ENCODE measurements at places on chromosomes 12 and 14. TPM values are rescaled to one million over a fixed set of nuclear protein-coding genes. Genes with fewer than 3 reads are reported as not detected.

DNA sequence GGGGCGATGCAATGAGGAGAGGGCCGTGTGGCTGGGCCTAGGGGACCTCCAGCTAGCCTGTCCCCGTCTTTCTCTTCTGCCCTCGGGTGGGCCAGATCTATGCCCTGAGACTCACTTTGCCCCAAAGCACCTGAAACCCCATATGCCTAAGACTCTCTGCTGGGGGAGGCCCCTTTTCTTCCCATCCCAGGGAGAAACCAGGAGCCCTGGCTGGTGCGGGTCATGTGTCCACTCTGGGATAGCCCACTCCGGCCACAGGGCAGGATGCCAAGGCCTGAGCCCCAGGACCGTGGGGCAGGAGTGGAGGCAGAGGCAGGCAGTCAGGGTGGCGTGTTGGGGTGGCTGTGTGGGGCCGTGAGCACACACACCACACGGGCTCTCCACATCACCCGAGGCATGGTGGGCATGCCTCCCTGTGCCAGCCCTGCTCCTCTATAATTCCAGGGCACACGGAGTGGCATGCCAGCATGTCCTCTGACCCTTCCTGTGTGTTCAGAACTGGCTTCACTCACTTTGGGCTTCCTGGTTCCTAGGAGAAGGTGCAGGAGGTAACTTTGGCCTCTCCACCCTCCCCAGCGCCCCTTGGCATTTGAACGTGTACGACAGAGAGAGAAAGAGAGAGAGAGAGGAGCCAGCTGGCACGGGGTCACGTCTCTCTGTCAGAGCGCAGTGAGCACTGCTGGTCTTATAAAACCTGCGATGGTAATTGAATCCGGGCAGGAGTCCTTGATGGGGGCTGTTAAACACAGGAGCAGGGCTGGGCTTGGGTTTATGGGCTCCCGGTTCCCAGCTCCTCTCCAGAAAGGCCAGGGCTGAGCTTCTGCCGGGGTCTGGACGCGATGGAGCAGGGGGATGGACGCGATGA is 144.2 kb downstream of the KIF26A start:
- H3K36me3 ChIP-seq = no peaks in the 10 kb centered on the region
- DNase-seq = peak; percentile 66
- no peaks in the 10 kb centered on the region for H3K27me3 ChIP-seq
- H3K4me1 ChIP-seq = no peaks in the 10 kb centered on the region
- H3K27ac ChIP-seq = no peak overlapping the region

DNA sequence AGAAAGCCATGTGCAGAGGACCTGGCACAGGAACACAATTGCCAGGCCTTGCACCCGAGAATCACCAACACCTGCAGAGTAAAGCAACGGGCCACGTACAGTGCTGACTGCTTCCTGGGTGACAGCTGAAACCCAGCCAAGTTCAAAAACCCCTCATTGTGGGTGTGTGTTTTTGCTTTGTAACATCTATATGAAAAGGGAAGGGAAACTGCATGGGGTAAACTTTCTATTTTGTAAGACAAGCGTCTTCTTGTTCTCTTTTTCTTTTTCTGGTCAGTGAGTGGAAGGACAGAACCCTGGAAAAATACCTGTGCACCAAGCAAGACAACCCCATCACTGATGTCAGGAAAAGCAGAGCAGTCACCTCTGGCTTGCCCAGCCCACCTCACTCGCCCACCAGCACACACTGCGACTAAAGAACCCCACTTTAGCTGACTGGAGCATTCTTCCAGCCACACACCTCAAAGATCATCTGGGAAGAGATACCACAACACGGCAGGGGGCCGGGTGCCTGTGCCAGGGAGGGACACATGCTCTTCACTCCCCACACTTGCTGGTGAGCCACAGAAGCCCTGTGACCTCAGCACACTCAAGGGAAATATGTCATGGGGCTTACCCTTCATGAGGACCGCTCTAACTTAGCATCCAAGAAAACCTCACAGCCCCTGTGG is 172.3 kb downstream of the NDUFA12 start:
- DNase-seq = no peak
- H3K4me1 ChIP-seq = no peaks in the 10 kb centered on the region
- H3K27me3 ChIP-seq = no peaks in the 10 kb centered on the region
- H3K27ac ChIP-seq = no peak overlapping the region

DNA sequence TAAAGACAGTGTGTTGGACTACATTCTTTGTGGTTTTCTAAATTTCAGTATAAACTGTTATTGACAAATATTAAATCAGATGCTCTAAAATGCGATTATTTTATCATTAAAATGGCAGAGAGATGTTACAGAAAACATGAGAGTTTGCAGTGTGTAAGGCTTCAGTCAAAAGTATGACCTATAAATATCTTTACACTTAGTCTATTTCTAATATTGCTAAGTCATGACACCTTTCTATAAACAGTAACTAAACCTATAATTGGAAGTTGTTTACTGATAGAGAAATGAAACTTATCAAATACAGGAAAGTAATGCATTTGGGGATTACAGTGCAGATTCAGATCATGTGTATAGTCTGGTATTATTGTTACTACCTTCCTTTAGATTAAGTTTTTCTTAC is 68.9 kb upstream of the YARS2 start:
- no peak overlapping the region for H3K4me3 ChIP-seq
- H3K27me3 ChIP-seq = no peaks in the 10 kb centered on the region
- no peak for DNase-seq
- no peaks in the 10 kb centered on the region for H3K36me3 ChIP-seq
- no peak overlapping the region for H3K27ac ChIP-seq

DNA sequence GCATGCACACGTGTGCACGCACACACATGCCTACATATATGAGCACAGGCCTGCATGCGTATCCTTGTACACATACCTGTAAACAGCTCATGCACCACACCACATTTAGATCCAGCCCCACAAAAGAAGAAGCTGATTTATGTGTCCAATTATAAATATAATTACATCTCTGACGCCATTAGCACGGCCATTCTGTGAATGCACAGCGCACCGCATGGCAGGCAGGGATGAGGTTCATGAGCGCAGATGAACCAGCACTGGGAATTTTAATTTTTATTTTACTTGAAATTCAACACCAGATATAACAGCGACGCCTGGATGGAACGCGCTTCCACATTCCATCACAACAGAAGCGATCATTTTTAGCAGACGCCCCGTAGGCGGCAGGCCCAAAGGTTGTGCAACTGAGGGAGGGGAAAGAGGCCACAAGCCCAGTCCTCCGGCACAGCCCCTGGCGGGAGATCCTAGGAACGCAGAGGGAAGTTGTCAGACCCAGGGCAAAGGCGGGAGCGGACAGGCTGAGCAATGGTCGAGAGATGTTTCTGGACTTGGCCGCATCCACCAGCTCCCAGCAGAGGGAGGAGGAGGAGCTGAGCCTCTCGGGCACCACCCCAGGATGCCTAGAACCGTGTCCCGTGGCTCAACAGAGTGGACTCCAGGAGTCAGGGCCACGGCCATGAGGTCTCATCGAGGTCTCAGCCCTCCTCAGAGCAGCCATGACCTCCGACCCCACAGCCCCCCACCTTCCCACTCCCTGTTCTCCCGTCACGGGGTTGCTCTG is 37.9 kb upstream of the GALNT9 start:
- no peak overlapping the region for H3K27ac ChIP-seq
- no peak for DNase-seq
- no peaks in the 10 kb centered on the region for H3K36me3 ChIP-seq
- H3K4me3 ChIP-seq = no peak overlapping the region
- H3K27me3 ChIP-seq = peaks cover 24% of the 10 kb centered on the region

Gene CCDC77
- 9.3 TPM for polyA plus RNA-seq

Gene PTGER2
- 1.2 TPM for polyA plus RNA-seq

DNA sequence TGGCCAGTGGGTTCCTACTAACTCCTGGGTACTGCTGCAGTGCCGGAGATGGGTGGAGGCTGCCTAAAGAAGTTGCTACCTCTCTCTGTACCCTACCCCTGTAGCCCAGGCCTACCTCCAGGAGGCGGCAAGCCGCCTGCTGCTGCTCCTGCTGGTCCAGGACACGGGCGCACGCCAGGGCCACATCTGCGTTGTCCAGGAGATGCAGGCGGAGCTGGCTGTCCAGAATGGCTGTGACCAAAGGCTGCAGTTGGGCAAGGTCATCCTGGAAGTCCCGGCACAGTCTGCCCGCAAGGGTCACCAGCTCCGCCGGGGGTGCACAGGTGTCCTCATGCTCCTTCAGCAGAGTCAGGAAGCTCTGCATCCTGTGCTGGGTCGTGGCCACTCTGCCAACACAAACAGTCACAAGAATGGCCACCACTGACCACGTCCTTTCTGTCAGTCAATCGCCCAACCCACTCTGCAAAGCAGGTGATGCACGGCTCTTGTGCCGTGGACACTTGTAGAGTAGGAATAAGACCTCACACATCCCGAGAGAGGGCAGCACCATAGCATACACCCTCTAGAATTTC is 1.6 kb downstream of the ANHX start:
- H3K4me3 ChIP-seq = no peak overlapping the region
- H3K27ac ChIP-seq = no peak overlapping the region
- H3K36me3 ChIP-seq = no peaks in the 10 kb centered on the region
- no peaks in the 10 kb centered on the region for H3K4me1 ChIP-seq
- no peaks in the 10 kb centered on the region for H3K27me3 ChIP-seq

- no peak overlapping the region for H3K27ac ChIP-seq
- no peaks in the 10 kb centered on the region for H3K36me3 ChIP-seq
- no peaks in the 10 kb centered on the region for H3K27me3 ChIP-seq
- no peaks in the 10 kb centered on the region for H3K4me1 ChIP-seq
- no peak overlapping the region for H3K4me3 ChIP-seq
Observed at GRCh38 chr14:39762576-39763401, 330.6 kb upstream of the FBXO33 start.

- peaks cover 35% of the 10 kb centered on the region for H3K4me1 ChIP-seq
- no peaks in the 10 kb centered on the region for H3K36me3 ChIP-seq
- DNase-seq = no peak
- H3K4me3 ChIP-seq = no peak overlapping the region
- H3K27me3 ChIP-seq = no peaks in the 10 kb centered on the region
- peak overlapping the region; percentile 21 for H3K27ac ChIP-seq
Observed at GRCh38 chr12:11695321-11695720, 45.8 kb downstream of the ETV6 start.

Gene CBLN3
- 21.3 TPM for polyA plus RNA-seq

DNA sequence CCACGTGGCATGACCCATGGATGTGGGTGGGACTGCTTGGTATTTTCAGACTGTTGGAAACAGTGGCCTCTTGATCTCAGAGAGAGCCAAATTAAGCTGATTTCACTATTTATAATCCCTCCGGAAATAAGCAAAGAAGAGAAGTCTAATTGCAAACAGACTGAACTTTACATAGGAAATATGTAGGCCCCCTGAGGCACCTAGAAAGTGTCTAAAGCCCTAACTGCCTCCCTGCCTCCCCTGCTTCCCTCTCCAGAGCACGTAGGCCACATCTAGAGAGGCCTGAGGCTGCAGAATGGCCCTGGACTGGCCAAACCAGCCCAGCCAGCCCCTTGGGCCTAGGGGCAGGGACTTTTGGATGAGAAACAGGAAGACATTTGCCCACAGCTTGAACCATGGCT is 123.8 kb downstream of the ZFP36L1 start:
- H3K27me3 ChIP-seq = no peaks in the 10 kb centered on the region
- DNase-seq = peak; percentile 34
- no peaks in the 10 kb centered on the region for H3K36me3 ChIP-seq
- no peak overlapping the region for H3K4me3 ChIP-seq
- no peak overlapping the region for H3K27ac ChIP-seq

Gene WASHC3
- 54.9 TPM for polyA plus RNA-seq

GRCh38 chr12:131806674-131807073 is 21.5 kb upstream of the MMP17 start:
- no peak overlapping the region for H3K27ac ChIP-seq
- no peak overlapping the region for H3K4me3 ChIP-seq
- DNase-seq = no peak
- H3K4me1 ChIP-seq = no peaks in the 10 kb centered on the region

Gene SETD1B
- polyA plus RNA-seq = 27.3 TPM

Gene TMEM30B
- 1.9 TPM for polyA plus RNA-seq

DNA sequence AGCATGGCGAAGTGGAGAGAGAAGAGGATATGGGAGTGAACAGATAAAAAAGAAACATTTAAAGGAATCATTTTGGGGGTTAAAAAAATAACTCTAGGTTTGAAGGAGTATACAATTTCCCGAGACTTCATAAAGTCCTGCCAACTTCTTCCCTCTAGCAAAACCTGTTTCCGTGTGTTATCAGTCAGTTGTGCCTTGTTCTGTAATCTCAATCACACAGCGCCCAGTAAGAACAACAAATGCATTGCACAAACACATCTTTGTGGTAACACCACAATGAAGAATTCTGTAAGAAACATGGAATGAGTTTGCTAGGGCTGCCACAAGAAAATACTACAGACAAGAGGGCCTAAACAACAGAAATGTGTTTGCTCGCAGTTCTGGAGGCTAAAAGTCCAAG is 144.7 kb upstream of the FUT8 start:
- no peak overlapping the region for H3K27ac ChIP-seq
- H3K4me1 ChIP-seq = no peaks in the 10 kb centered on the region

Gene COA8
- polyA plus RNA-seq = 58.8 TPM

DNA sequence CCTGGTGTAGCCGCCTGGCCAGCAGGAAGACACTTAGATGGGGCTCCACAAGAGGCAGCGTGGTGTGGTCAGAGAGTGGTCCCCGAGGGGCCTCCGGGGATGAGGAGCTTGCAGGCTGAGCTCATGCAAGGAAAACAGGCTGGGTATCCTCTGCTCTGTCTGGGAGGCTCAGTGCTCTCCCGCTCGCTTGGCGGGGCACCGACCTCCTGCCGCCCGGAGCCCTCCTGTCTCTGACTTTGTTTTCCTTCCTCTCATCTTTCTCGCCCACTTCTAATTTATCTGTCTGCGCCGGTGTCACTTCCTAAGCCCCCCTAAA is 31.3 kb upstream of the DLK1 start:
- no peak overlapping the region for H3K4me3 ChIP-seq
- H3K27ac ChIP-seq = peak overlapping the region; percentile 33
- H3K36me3 ChIP-seq = no peaks in the 10 kb centered on the region
- no peak for DNase-seq
- peaks cover 23% of the 10 kb centered on the region for H3K4me1 ChIP-seq

DNA sequence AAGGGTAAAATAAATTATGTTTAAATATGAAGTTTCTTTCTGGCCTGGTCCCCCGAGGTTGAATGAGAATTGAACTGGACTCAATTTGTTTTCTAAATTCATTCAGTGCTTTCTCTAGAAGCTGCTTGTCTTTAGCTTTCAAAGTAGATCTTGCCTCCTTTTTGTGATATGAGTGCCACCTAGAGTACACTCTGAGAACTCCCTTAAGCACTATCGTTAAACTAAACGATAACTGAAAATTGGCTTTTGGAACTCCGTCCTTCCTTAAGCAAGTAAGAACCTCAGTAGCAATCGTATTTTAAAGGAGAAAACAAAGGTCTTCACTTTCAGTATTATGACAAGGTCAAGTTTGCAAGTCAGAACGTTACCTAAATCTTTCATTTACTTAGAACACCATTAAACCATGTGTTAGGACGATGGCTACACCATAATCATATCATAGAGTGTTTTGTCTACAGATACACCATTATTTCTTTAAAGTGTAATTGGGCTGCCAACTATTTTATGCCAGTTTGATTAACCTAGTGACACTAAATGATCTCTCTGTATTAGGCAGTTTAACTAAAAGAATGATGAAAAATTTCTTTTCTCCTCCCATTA is 364.8 kb downstream of the SNAPC1 start:
- no peaks in the 10 kb centered on the region for H3K36me3 ChIP-seq
- no peaks in the 10 kb centered on the region for H3K4me1 ChIP-seq
- no peak overlapping the region for H3K27ac ChIP-seq
- H3K4me3 ChIP-seq = no peak overlapping the region

Gene SLC5A8
- polyA plus RNA-seq = 0.64 TPM

Gene ATP5MC2
- 658 TPM for polyA plus RNA-seq

Gene NKX2-1
- polyA plus RNA-seq = not detected

Measured in adrenal gland (tissue), 19 donors.